Foreskin melanocyte (primary cell): ENCODE measurements at places on chromosomes 1 and 21.
A peak's percentile ranks its signal among the peaks of the same experiment; 100 is the strongest.

DNA sequence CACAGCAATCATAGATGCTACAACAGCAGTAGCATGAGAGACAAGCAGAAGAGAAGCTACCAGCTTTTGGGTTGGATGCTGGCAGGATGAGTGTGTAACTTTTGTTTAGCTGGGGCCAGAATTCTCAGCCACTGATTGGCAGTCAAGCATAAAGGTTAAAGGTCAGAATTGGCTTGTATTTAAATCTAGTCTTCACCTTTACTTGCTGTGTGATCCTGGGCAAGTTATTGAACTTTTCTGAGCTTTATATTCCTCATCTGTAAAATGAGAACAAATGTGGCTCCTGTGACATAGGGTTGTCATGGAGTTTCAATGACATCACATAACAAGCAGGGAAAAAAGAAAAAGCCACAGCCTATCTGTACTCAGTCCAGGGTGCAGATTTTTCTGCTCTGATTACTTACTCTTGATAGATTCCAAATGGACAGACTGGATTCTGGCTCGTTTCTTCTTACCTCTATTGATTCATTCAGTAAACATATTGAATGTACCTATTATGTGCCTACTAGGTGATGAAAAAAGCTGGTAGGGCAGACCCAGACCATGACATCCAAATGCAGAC, 2.8 kb upstream of the AZIN2 start:
- DNase-seq = no peak

DNA sequence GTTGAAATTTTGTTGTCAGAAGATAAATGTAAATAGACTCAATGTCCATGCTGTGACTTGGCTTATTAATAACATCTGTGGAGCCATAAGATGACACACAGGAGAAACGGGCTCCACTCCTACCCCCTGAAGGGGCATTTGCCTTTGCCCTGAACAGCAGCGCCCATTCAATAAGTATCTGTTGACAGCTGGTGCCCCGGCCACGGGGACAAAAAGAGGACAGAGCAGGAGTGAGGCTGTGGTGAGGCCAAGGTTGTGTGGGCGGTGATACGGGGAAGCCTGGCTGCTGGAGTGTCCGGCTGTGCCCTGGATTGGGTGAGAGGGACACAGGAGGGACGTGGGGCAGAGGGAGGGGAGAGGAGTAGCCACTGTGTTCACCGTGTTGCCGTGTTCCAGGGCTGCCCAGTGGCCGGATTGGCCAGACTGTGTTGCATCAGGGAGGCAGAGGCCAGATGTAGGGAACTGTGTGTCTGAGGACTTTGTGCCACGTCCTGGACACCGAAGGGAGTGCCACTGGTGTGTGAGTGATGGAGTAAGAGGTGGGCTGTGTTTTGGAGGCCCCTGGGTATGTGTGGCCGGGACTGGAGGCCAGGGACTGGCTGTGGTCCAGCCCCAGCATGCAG, 15.1 kb downstream of the PRMT2 start:
- no peak for DNase-seq

GRCh38 chr1:220703305-220703704, 13.1 kb downstream of the C1orf115 start:
- no peak for DNase-seq

- peak; percentile 91 for DNase-seq
Observed at GRCh38 chr1:227563324-227564201, at the start of gene ZNF678. TSS of gene ZNF678 (plus strand) at chr1:227563556. CDS start at chr1:227650992, 87,436 bp downstream.

- no peak for DNase-seq
Observed at GRCh38 chr1:208766832-208767231, 522.6 kb upstream of the PLXNA2 start.

DNA sequence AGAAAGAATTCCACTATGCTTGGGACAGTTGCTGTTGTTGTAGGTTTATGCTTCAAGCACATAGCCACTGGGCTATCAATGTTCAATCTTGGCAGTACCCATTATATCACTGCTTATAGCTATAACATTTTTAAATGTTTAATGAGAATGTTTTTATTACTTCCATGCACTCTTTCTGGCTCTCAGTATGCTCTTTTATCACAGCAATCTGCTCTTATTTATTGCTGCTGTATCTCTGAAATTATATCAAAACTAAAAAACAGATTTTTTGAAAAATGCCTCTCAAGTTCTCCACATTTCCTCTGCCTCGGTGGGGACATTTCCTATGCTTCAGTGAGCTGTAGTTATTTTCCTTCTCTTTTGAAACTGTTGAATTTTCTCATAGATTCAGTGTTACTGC, 5.4 kb upstream of the SGIP1 start:
- DNase-seq = no peak

DNA sequence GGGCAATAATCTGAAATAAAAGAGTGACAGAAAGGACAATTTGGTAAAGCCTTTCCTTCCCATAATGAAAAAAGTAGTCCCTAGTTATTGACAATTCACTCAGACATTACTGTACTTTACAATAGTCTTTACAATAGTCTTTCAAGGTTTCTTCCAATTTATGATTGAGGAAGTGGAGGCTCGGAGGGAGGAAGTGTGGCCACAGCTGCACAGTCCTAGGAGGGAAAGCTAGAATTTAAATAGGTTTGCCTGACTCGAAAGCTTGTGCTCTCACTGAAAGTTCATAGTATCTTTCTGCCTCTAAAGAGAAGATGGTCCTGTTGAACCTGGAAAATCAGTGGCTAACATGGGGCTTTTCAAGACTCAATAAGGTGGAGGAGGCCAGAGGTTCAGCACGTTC, 203.2 kb downstream of the SDCCAG8 start:
- no peak for DNase-seq

- no peak for DNase-seq
Observed at GRCh38 chr1:112527266-112528010, 18.7 kb downstream of the WNT2B start.

GRCh38 chr21:29376556-29376955, 77.8 kb downstream of the BACH1 start:
- DNase-seq = peak; percentile 12

GRCh38 chr1:175162955-175163354, 29.6 kb downstream of the KIAA0040 start:
- no peak for DNase-seq

- DNase-seq = no peak
Observed at GRCh38 chr1:192867180-192867579, 58.3 kb downstream of the RGS2 start.

GRCh38 chr1:155282488-155283091, 5.3 kb downstream of the HCN3 start:
- DNase-seq = no peak

DNA sequence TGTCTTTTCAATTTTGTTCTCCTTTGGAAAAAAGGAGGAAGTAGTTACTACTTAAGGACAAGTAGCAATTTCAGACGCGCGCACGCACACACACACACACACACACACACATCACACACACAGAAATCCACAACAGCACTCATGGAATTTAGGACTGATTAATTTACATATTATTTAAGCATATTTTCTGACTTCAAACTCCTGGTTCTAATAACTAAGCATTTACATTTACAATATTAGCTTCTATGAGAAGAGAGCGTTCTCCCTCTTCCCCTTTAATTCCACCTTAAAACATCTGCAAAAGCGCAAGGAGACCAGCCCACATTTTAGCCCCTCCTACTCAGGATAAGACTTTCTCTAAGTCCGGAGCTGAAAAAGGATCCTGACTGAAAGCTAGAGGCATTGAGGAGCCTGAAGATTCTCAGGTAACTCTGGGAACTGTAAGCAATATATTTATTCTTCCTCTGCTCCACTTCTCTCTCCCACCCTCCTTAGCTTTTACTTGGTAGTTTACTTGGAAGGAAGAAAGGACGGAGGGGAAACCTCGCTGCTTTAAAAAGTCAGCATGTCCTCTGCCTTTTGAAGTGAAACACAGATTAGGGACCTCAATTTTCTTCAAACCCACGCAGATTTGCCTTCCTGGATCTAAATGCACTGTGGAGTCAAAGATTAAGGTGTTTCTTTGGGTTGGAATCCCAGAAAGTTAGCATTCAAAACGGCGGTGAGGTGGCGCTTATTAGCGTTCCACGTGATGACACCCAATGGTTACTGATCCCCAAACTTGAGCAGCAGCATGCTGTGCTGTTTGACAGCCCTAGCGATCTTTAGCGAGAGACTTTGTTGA, at the start of gene PLA2G4A:
Gene PLA2G4A (plus strand): TSS at position 339 of the 844 bp plus-strand sequence. CDS start 25,406 bp downstream, outside the sequence.
- DNase-seq = peak; percentile 79

DNA sequence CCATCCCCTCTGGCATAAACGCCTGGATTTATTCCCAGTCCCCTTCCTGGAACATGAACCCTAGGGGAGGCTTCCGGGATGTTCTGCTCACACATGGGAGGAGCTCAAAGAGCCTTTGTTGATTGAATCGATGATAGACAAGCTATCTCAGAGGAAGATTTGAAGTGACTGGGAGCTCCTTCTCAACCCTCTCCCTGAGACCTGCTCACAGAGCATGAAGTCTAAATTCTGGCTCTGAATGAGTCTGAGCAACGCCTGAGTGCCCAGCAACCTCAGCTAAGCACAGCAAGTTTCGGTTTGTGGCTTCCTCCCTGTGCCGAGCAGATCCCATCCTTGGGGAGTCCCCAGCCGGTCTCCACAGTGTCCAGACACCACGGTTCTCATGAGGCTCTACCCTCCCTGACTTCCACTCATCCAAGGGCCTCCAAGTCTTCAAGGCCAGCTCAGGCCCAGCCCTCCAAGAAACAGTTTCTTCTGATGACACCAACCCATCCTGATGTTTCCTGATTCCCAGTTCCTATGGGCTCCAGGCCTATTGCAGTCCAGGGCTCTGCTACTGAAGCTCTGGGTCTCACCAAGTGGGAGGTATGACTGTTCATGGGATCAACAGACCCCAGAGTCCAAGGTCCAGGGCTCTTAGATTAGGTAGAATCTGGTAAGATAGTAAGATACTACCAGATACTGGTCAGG, 190.8 kb downstream of the DYRK1A start:
- DNase-seq = peak; percentile 29

GRCh38 chr1:100517515-100517914, 20.4 kb upstream of the GPR88 start:
- peak; percentile 16 for DNase-seq

GRCh38 chr1:93395195-93395594, 49.5 kb downstream of the DR1 start:
- DNase-seq = no peak

- DNase-seq = no peak
Observed at GRCh38 chr1:236938760-236939159, 65.5 kb downstream of the MT1HL1 start.

GRCh38 chr1:31699341-31699891, 4.4 kb downstream of the COL16A1 start:
- DNase-seq = no peak

- peak; percentile 26 for DNase-seq
Observed at GRCh38 chr1:110524311-110525248, 5.6 kb upstream of the KCNA10 start.

DNA sequence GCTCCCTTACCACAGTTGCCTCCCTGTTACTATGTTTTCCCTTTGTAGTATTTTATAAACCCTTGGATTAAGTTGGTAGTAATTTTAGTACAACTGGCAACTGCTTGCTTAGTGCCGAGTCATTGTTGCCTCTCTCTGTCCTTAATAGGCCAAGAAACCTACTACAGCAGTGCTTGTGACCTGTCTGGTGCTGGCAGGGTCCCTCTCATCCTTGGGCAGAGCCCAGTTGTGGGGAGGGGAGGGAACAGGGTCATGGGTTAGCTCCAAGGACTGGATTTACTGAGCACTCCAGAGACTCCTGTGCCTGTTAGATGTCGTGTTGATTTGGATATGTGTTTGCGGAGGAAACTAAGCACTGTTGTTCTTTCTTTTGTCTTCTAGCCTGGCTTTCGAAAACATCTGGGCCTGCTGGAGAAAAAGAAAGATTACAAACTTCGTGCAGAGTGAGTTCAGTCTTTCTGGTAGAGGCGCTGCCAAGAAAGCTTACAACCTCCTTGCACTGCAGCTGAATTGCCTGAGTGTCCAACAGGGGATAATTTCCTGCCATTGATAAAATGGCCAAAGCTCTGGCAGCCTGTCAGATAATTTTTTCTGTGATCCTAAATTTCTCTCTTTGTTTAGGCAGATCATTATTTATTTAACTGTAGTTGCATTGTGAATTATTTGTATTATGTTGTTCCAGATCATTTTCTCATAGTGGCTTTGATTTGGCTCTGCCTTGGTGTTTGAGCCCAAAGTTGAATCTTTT, 3.6 kb downstream of the UTP11 start:
- no peak for DNase-seq

DNA sequence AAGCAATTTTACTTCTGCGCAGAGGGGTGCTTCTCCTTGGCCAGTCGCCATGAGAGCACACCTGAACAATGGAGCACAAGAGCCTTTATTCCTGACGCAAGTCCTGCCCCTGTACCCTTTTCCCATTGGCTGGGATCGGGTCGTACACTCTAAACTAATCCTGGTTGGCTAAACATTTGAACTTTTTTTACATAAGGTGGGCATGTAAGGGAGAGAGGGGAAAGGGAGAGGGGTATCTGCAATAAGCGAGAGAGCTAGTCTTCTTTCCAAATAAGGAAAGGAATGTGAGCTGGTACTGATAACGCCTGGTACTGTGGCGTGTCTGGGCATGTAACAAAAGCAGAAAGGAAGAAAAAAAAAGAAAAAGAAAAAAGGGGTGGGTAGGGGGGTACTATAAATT, 21.8 kb downstream of the MFSD2A start:
- no peak for DNase-seq

- no peak for DNase-seq
Observed at GRCh38 chr1:42924851-42925760, 33.6 kb downstream of the SLC2A1 start.

- DNase-seq = no peak
Observed at GRCh38 chr1:62068978-62069377, 125.7 kb upstream of the L1TD1 start.

- DNase-seq = peak; percentile 83
Observed at GRCh38 chr1:231460614-231461013, 38.5 kb upstream of the EGLN1 start.

- DNase-seq = no peak
Observed at GRCh38 chr1:89199525-89200031, 836 bp upstream of the GBP4 start.

GRCh38 chr1:111193712-111194480, 6.5 kb downstream of the DENND2D start:
- DNase-seq = no peak

DNA sequence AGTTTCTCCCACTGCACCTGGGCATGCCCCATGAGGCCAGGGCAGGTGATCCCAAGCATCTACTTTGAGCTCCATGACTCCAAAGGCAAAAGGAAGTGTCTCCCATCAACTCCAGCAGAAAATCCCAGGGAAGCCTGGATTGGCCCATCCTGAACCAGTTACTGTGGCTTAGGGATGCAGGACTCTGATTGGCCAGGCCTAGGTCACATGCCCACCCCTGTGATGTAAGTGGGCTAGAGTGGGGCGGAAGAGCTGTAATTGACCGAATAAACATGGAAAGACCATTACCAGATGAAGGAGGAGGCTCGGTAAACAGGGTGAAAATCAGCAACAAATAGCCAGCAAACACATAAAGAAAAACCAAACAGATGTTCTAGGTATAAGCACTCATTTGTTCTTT, 45.2 kb downstream of the MATN1 start:
- no peak for DNase-seq

- DNase-seq = no peak
Observed at GRCh38 chr1:119799599-119800177, 11.6 kb downstream of the REG4 start.

DNA sequence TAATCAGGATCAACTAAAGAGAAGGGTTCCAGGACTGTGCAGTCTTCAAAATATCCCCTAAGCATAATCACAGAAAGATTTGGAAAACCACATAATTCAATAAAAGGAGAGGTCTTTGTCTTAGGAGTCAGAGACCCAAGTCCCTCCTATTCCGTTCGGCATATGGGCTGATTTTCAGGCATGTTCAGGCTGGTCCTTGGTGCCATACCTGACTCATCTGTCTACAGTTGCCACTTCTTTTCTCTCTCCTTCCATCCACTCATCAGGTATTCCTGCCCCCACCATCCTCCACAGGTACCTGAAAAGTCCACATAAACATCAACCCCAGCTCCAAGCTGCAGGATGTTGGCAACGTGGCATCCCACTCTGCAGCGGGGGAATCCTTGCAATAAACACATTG, 29.7 kb upstream of the RPL11 start:
- no peak for DNase-seq
